ENCODE measurements at places on chromosomes 4 and X.

GRCh38 chr4:53676402-53676871 lies 85.2 kb upstream of the LNX1 start:
- DNase-seq, result peak; percentile 72

DNA sequence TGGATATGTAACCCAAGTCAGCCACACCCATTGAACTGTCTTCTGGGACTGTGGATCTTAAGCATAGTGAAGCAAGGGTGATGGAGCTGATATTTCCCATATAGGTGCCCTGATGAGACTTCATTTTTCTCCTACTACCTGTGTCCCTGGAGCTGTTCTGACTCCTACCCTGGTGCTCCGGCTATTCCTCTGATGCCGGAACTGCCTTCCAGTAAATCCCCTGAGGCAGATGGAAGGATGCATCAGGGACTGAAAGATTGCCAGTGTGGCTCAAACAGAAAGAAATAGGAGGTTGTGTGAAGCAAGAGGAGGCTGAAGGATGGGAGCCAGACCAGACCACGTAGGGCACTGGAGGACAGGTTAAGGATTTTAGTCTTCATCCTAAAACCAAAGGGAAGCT lies 74.7 kb downstream of the HOPX start:
- no peak for DNase-seq

- no peak for DNase-seq
These were observed 50.3 kb downstream of the SNX25 start for GRCh38 chr4:185259719-185260118.

DNA sequence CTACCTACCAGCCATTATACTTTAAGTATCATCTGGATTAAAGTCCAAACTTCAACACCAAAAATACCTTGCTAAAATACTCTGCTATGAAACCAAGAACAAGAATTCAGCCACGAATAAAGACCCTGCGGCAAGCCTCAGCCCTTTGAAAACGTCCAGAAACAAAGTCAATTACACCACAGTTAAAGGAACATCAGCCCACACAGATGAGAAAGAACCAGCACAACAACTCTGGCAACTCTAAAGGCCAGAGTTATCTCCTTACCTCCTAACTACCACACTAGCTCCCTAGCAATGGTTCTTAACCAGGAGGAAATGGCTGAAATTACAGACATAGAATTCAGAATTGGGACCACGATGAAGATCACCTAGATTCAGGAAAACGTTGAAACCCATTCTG lies 23.4 kb downstream of the ABCB7 start:
- DNase-seq, result no peak

GRCh38 chrX:141724186-141724585 lies 25.6 kb upstream of the SPANXD start:
- no peak for DNase-seq

GRCh38 chrX:40473460-40474204 lies 107.1 kb upstream of the ATP6AP2 start:
- DNase-seq, result no peak

DNA sequence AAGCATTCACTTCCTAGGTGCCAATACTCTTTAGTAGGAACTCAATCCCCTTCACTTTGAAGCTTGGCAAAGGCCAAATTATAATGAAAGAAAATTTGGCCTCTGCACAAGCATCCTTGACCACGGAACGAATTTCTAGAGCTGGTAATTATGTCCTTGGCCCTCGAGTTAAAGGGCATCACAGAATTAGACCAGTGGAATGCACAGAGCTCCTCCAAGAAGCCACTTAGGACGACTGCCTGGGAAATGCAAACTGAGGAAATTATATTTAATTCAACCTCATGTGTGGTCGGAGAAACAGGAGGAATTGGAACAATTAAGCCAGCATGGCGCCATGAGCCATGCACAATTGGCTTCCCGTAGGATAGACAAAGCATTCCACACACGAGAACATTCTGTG lies 59.3 kb downstream of the NLGN4X start:
- no peak for DNase-seq

GRCh38 chrX:16144420-16144819 lies 21.1 kb downstream of the GRPR start:
- DNase-seq, result no peak

GRCh38 chrX:104347860-104348259 lies 93.1 kb upstream of the ESX1 start:
- no peak for DNase-seq

DNA sequence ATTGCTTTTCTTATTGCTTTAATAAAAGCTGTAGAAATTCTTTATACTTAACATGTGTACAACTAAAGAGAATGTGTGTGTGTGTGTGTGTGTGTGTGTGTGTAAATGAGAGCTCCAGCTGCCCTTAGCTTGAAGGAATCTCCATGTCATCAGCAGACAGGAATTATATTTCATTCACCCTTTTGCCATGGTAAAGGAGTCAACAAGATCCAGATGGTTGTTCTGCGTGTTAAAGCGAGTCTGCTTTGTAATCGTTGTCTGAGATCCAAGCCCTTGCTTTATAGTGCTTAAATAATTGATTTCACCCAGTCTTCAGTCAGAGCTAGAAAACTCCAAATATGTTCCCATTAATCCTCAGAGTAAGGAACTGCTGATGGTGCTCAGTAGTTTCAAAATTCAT lies 285.5 kb downstream of the PDGFC start:
- DNase-seq, result no peak

- DNase-seq, result no peak
These were observed 433.7 kb upstream of the AMOT start for GRCh38 chrX:113274345-113274744.

DNA sequence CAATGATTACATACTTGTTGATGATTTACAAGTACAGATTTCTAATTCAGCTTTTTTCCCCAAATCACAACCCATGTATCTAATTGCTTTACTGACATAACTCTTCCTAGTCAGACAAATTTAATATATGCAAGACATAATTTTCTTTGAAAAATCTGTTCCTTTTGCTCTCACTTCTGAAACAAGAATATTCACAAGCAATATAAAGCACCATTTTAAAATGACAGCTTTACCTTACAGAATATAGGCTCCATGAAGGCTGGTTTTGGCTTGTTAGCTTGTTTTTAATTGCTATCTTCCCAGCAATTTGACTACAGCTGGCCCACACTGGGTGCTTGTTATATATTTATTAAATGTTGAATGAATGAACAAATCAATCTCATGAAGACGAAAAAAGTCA lies 24.5 kb downstream of the GPM6A start:
- DNase-seq, result no peak

DNA sequence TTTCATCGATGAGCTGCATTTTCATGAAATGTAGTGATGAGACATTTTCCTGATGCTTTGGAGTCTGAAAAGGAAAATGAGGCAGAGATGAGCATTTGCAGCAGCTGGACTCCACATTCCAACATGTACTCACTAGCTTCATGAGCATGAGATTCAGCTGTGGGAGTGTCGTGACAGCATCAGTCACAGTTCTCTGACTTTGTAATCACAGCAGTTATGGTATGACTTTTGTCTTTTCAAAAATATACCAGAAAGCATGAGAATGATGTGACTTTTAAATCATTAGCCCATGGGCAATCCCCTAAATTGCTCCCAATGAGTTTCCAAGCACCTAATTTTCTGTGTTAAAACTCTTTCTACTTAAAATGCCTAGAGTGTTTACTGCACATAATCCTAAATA lies 18.3 kb upstream of the MSL3 start:
- DNase-seq, result no peak
